Right cardiac atrium (tissue), 5 donors: ENCODE measurements at places on chromosomes 16 and 17. TPM values are rescaled to one million over a fixed set of nuclear protein-coding genes. Genes with fewer than 3 reads are reported as not detected.

SLC35G6 gene
- not detected for total RNA-seq

CLEC18B gene
- total RNA-seq: not detected

- no peak for DNase-seq
Observed at GRCh38 chr17:205148-205669, 23.8 kb upstream of the DOC2B start.

DNA sequence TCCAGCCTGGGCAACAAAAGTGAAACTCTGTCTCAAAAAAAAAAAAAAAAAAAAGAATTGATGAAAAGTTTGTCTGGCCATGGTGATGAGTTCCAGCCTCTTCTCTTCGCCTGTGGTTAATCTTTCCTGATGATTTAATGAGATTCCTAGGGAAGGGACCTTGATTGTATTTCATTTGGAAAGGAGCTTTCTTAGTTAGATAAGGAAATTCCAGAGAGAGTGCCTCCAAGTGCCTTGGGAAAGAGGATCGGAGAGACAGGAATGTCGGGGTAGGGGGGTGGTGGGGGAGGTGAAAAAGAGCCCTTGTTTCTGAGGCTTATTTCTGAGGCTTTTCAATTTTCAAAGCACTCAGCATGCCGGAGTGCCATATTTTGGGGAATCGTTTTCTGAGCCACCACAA lies 93.2 kb upstream of the SIAH1 start:
- no peak for DNase-seq

GRCh38 chr16:25699069-25699468 lies 7.3 kb downstream of the HS3ST4 start:
- DNase-seq: no peak

KRTAP16-1 gene
- total RNA-seq: not detected

NHERF2 gene
- total RNA-seq: 131 TPM

DNA sequence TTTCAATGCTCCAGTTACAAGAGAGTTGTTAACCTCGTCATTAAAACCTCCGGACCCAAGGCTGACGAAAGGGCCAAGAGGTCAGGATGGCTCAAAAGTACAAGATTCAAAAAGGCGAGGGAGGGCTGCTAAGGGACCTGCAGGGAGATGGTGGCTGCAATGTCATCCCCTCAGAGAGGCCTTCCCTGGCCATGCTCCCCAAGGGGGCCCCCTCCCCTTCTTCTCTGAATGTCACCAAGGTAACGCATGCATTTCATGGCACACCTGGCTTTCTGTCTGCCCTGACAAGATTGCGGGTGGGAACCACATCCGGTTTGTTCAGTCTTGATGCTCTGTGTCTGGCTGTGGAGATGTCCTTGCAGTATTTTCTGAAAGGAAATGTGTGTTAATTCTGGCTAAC lies 89.9 kb downstream of the C16orf78 start:
- DNase-seq: no peak

- peak; percentile 91 for DNase-seq
Observed at GRCh38 chr17:77449908-77450741, 309.4 kb downstream of the SEC14L1 start.

DNA sequence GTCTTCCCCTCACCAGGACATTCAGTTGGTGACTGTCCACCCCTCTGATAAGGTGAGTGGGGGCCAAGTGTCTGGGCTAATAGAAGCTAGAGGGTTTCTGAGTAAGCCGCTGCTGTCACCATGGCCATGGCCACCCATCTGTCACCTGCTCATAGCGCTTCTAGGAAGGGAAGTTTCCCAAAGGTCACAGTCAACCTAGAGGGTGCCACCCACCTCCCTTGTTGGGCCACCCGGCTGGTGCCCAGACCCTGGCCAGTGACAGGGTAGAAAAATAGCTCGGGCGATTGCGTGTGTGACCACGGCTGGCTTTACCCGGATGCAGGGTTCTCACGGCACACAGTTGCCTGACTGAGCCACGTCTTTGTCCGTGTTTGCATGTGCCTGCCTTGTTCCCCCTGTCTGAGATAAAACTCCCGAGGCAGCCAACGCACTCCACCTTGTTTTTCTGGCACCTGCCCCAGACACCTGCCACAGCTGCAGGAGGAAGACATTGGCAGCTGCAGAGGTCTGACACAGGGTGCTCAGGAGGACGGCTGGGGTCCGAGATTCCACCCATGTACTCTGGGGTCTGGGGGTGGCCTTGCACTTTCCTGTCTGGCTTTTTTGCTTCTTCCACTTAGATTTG lies 809 bp downstream of the PIRT start:
- DNase-seq: no peak

TRAP1 gene
- 97.4 TPM for total RNA-seq

DNA sequence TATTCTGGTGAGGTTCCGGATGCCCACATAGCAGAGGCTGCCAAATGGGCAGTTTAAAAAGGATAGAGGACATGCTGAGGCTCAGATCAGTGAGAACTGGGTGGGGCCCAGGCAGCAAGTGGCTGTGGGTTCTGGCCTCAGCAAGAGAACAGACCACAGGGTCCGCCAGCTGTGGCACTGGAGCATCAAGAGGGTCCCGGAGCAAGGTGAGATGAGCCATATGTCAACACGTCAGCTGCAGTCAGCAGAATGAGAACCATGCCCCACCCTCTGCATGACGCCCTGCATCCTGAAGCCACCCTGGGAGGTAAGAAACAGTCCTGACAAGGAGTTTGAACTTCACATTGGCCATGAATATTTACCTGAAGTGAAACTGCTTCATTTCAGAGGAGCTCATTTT lies 20.1 kb upstream of the CCL5 start:
- DNase-seq: no peak

DNA sequence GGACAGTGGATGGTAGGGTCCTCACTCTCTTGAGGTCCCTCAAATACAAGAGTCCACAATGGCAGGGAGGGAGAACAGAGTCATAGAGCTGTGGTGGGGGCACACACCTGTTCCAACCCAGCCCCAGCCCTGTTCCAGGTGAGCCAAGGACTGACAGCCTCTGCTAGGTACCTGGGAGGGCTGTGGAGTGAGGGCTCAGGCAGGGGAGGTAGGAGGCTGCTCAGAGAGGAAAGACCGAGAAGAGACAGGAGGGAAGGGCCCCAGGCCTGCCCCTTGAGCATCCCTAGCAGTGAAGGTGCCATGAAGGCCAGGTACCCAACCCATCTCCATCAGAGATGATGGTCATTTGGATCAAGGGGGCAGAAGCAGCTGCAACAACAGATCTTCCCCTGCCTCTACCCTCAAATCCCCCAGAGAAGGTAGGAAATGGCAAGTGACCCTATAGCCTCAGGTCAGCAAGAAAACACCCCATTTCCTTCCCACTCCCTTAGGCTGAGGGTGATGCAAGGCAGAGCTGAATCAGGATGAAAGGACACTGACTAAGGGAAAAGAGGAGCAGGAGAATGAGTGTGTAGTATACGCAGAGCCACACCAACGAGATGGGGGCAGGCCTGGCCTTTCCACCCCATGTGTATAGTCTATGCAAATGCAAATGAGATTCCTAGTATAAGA lies 28.6 kb downstream of the CD300LG start:
- DNase-seq: no peak

PABPN1L gene
- total RNA-seq: not detected

DNA sequence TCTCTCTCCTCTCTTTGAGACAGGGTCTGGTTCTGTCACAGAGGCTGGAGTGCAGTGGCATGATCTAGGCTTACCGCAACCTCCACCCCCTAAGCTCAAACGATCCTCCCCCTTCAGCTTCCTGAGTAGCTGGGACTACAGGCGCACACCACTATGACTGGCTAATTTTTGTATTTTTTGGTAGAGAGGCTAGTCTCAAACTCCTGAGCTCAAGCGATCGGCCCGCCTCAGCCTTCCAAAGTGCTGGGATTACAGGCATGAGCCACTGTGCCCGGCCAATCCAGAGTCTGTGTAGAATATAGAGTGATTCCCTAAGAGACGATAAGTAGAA lies 65.8 kb upstream of the RPH3AL start:
- no peak for DNase-seq

GRCh38 chr17:4998027-4998731 lies 429 bp downstream of the KIF1C start:
- DNase-seq: peak; percentile 66

DNA sequence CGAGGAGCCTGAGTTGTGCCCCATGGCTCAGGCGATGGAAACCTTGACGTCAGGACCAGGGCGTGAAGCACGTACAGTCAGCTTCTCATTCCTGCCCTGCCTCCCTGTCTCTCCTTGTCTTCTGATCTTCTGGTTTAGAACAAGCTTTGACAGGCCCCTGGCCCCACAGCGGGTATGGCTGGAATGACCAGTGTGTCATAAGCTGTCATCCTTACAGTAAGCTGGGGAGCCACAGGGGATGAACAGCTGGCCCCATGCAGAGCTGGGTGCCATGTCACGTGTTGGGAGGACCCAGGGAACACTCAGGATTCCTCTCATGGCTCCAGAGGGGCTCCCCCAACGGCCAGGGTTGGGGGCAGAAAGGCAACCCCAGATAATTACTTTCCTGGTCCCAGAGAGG lies 157.6 kb upstream of the PLCG2 start:
- DNase-seq: no peak

GRCh38 chr16:555528-556473 lies 4.4 kb upstream of the PRR35 start:
- no peak for DNase-seq

DNA sequence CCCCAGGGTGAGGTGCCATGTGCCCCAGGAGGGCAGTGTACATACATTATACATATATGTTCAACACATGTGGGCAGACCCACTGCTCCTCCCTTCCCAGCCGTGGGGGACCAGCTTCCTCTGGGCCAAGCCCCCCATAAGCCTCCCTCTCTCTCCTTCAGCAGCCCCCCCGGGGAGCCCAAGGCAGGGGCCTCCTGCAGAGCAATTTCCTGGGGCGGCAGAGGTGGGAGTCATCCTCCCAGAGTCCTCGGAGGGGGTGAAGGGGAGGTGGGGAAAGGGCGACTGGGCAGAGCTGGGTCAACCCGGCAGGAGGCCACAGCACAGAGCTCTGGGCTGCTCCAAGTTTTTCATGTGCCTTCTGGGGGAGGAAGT lies 235.1 kb downstream of the ZNF423 start:
- DNase-seq: no peak

YBX2 gene
- 1.6 TPM for total RNA-seq

GRCh38 chr17:41987642-41988041 lies 21.0 kb downstream of the CNP start:
- DNase-seq: no peak

CSH2 gene
- total RNA-seq: not detected

DNA sequence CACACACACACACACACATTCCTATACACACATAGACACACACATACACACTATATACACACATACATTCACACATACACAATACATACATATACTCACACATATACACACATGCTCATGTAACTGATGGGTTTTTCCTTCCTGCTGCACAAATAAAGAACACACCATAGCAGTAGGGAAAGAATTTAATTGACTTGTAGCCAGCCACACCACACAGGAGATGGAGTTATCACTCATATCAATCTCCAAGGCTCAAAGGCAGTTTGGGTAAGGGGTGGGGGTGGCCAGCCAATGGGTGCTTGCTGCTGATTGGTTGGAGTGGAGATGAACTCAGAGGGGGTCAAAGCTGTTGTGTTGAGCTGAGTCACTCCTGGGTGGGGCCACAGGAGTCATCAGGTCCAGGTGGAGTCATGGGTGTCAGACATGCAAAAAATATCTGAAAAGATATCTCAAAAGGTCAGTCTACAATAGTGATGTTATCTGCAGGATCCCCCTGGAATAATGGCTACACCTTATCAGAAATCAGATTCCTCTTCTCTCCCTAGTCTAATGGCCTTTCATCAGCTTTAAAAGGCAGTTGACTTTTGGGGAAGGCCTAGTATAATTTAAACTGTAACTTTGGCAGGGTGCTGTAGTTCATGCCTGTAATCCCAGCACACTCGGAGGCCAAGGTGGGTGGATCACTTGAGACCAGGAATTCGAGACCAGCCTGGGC lies 46.1 kb downstream of the WSB1 start:
- no peak for DNase-seq

DNA sequence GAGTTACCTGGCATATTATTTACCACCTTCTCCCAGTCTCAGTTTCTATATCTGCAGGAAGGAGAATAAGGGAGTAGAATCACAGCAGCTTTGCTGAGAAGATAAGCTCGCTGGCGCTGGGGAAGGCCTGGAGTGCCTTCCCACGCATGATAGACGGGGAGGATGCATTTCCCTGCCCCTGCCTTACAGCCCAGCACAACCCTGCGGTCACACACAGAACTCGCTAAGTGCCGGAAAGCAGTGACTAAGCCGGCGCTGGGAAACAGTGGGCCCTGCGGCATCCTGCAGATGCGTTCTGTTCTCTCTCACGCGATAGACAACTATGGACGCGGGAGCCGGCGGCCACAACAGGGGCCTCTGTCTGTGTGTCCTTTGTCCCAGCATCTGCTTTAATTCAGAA lies 4.8 kb downstream of the CA5A start:
- DNase-seq: no peak

DNA sequence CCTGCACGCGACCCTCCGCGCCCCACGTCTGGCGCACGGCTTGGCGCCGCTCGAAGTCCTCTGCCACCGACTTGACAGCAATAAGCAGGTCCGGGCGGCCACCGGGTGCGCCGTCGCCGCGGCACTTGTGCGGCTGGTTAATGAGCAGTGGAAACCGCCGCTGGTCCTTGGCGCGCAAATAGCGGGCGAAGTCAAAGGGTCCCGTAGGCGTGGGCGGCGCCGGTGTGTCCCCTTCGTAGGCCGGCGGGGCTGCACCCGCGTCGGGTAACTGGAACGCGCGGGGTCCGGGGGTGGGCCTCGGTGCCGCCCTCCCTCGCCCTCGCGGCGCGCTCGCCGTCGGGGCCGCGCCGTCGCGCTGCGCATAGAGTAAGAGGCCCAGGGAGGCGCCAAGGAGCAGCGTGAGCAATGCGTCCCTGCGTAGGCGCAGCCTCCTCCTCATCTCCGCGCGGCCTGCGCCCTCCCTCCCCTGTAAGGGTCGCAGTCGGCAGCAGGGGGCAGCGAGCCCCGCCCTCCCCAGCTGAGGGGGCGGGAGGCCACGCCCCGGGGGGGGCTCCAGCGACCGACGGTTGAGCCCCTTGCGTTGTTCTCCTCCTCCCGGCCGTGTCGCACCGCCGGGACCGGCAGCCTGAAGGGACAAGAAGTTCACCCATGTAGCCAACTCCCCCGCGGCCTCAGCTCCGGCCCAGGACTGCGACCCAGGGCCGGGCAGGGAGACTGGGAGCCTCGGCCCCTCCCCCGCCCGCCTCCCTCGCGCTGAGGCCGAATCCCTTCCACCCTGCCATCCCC lies 558 bp downstream of the B3GNT9 start:
- peak; percentile 89 for DNase-seq

KRTAP4-4 gene
- total RNA-seq: not detected
